Muscle of back (tissue), 13 donors: ENCODE measurements at places on chromosomes 3 and 15. TPM values are rescaled to one million over a fixed set of nuclear protein-coding genes. Genes with fewer than 3 reads are reported as not detected.

DNA sequence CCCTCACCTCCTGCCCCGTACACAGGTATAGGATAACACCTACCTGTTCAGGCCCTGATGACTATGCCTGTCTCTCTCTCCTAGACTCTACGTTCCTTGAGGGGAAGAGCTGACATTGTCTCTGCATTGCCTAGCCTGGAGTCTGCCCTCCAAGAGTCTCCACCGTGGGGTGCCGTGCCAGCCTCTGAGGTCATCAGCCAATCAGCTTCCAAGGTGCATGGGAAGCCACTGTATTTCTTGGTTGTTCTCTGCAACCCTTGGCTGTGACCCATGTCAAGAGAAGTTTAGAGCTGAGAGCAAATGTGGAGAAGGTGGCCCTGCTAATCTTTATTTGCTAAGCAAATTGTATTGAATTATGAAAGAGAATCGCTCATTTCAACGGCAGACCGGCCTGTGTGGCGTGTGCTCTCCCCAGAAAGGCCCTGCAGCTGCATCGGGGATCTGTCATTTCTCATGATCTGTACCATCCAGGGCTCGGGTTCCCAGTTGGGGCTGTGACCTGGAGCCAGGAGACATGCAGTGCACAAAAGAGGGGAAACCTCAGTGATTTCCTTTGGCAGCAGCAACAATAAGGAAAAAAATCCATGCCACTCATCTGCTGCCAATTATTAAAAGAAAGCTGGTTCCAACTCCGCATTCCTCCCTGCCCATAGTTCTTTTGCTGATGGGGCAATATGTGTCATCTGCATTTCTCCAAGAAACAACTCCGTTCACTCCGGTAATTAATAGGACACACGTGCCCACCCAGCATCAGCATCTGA, 182.2 kb downstream of the MEGF11 start:
- DNase-seq: no peak

- DNase-seq: no peak
These were observed 24.8 kb upstream of the ZFAND6 start for GRCh38 chr15:80034629-80035028.

DNA sequence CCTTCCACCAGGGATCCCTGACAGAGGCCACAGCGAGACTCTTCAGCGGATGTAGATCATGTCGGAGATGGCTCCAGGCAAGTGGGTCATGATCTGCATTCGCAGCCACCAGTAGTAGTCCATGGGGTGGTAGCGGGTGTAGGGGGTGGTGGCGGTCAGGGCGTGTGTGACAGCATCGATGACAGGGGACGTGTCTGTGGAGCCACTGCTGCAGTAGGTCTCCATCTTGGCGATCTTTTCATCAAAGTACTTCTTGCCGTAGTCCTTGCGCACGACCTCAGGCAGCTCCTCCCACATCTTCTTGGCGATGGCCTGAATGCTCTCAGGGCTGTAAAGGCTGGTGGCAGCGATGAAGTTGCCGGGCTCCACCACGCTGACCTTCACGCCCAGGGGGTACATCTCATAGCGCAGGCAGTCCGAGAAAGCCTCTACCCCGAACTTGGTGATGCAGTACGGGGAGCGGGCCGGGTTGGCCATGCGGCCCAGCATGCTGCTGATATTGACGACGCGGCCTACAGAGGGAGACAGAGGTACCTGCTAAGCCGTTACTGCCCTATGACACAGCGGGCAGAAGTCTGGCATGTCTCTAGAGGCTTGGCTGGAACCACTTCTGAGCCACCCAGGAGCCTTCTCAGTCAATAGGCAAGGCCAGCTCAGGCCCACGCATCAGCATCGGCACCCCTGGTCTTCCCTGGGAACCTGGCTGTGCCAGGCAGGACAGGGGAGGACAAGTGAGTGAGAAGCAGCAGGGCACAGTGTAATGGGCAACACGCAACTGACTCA, 43.7 kb downstream of the BDH1 start:
- no peak for DNase-seq

Gene COL6A5
- not detected for polyA plus RNA-seq

DNA sequence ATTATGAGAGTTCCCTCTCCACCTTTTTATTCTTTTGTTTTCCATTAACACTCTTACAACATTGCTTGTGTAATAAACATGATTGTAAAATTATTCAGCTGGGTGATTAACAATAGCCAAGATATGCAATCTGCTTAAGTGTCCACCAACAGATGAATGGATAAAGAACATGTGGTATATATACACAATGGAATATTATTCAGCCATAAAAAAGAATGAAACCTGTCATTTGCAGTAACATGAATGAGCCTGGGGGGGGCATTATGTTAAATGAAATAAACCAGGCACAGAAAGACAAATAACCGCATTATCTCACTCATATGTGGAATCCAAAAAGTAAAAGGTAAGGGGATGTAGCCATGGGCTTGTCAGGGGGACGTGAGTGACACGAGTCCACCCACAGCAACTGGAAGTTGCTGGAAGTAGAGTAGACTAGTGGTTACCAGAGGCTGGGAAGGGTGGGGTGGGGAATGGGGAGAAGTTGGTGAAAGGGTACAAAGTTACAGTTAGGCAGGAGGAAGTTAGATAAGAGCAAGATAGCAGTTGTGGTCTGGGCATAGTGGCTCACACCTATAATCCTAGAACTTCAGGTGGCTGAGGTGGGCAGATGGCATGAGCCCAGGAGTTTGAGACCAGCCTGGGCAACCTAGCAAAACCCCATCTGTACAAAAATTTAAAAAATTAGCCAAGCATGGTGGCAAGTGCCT, 28.7 kb upstream of the CD47 start:
- DNase-seq: no peak

DNA sequence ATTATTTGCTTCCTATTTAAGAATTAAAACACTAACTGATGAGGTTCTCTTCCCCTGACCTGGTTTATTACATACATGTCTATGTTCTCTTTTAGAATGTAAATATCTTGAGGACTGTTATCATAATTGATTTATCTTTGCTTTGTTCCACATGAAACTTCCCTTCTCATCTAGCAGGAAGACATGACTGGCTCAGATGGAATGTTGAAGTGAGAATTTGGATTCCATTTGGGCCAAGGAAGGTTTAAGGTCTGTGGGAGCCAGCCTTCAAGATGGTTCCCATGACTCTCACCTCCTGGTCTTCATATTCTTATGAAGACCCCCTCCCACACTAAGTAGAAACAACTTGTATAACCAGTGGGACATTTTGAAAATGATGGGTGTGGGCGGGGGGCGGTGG, 222.2 kb upstream of the GADL1 start:
- DNase-seq: no peak

GRCh38 chr3:136547293-136547692, 204.9 kb downstream of the STAG1 start:
- DNase-seq: no peak

Gene PRSS50
- polyA plus RNA-seq: 0.16 TPM

GRCh38 chr3:100032243-100032642, 82.1 kb downstream of the FILIP1L start:
- no peak for DNase-seq

Gene XCR1
- polyA plus RNA-seq: 0.05 TPM

DNA sequence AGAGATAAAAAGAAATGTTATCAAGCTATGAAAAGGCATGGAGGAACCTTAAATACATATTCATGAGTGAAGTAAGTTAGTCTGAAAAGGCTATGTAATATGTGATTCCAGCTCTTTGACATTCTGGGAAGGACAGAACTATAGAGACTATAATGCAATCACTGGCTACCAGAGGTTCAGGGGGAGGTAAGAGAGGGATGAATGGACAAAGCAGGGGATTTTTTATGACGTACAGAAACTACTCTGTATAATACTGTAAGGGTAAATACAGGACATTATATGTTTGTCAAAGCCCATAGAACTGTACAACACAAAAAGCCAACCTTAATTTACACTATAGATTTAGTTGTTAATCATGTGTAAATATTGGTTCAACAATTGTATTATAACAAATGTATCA, 46.1 kb downstream of the MCTP2 start:
- DNase-seq: no peak

GRCh38 chr15:96123028-96123400, 207.5 kb upstream of the NR2F2 start:
- no peak for DNase-seq

DNA sequence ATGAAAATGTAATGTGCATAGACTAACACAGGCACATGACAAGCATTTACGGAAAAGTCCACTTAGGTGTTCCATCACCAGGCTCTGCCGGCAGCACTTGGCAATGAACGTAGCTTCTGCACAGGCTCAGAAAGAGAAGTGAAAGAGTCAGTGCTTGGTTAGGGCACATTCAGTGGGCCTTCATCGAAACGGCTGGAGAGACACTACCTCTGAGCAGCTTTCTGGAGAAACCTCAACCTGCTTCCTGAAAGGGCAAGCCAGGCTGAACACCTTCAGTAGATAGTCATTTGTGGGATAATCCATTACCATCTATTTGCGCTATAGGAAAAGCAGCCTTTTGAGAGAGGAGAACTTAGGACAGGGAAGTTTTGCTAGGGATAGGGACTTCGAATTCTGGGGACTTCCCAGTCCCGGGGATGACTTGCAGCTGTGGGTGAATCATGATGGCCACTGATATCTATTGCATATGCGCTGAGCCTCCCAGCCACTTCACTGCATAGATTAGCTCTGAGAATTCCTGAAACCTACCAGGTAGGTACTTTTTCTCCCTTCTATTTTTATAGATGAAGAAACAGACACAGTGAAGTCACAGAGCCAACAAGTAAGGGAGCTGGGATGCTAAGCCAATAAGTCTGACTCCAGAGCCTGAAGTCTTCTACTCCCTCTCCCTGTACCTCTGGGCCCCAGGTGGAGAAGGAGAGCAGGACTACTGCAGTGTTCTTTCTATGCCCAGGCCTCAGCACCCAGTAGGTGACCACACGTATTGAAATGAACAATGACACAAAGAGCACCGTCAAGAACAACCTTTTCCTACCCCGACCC, 4.2 kb upstream of the SH2D7 start:
- no peak for DNase-seq

GRCh38 chr3:117600666-117601065, 891.1 kb downstream of the TUSC7 start:
- DNase-seq: no peak

DNA sequence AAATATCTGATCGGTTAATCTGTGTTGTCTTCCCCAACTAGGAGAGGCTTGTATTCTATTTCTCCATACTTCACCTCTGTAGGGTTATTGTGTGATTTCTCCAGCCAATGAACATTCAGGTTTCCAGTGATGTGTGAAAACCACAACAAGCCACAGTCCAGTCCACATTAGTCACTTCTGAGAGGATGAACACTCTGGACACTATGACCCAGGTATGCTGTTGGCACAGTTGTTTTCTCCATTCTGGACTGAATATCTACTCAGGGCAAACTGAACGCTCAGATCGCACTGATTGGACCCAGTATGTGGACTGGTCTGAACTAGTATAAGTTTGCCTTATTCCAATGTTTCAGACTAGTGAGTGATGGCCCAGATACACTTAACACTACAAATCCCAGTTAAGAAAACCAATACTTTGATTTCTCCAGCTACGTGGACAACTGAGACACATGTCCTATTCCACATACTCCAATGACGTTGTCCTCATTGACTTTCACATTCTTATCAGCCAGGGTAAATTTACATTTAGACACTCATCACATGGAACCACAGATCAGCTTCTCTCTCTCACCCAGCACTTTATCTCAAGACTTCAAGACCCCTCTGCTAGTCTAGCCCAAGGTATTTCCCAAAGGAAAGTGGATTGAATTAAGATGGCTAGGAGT, 587.4 kb upstream of the SGO1 start:
- DNase-seq: no peak

Gene TGM5
- polyA plus RNA-seq: not detected

GRCh38 chr3:113698956-113699355, 2.5 kb upstream of the USF3 start:
- peak; percentile 50 for DNase-seq

DNA sequence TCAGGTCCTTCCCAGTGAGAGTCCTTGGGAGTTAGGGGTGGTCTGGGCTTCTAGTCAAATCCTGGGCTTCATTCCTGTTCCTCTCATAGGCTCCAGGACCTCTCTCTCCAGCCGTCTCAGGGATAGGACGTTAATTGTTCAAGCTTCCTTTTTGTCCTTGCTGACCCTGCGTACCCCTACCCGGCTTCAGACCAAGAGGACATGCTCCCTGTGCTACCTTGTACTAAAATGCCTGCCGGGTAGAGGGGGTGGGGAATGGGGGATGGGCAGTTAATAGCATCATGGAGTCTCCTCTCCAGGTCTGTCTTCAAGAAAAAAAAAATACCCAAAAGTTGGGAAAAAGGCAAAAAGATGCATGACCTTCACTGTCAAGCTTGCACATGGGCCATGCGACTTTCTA, 36.5 kb upstream of the GALNT15 start:
- DNase-seq: no peak

Gene NANOGP8
- polyA plus RNA-seq: 0.34 TPM

DNA sequence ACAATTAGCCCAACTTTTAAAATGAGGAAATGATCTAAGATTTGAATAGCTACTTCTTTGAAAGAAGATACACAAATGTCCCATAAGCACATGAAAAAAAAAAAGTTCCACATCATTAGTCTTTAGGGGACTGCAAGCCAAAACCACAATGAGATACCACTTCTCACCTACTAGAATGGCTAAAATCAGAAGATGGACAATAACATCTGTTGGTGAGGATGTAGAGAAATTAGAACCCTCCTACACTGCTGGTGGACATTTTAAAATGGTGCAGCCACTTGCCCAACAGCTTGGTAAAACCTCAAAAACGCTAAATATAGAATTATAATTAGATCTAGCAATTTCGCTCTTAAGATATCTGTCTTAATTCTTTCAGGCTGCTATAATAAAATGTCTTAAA, 77.1 kb downstream of the MEX3B start:
- no peak for DNase-seq
